ENCODE measurements at places on chromosomes 12 and 14. TPM values are rescaled to one million over a fixed set of nuclear protein-coding genes. Genes with fewer than 3 reads are reported as not detected.

DNA sequence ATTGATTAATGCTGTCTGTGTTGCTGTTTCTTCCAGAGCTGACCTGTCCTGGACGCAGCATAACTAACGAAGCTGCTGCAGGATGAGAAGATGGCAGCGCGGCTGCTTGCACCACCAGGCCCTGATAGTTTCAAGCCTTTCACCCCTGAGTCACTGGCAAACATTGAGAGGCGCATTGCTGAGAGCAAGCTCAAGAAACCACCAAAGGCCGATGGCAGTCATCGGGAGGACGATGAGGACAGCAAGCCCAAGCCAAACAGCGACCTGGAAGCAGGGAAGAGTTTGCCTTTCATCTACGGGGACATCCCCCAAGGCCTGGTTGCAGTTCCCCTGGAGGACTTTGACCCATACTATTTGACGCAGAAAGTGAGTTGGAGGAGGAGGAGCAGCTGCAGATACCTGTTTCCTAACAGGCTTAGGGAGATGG is 71.7 kb downstream of the SCN8A start:
- no peak for DNase-seq

GRCh38 chr12:18391151-18391550 is 129.8 kb downstream of the PIK3C2G start:
- no peak for DNase-seq

GRCh38 chr12:96242597-96242996 is 48.4 kb downstream of the ELK3 start:
- no peak for DNase-seq

DNA sequence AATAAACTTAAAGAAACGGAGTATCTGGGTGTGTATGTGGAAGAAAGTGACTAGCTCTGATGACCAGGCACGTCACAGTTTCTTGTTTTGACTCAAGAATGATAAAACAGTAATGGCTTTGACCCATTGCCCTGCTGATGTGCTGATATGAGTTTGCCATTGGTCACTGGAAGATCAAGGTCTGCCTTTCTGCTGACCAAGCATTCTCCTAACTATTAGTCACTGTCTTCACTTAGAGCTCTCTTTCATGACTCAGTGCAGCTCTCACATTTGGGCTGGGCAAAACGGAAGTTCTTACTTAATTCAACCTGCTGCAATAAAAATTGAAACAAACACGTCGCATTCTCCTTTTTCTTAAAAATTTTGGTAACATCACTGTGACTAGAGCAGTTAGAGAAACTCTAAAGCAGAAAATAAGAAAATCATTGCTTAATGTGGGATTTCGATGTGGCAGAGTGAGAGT is 366.7 kb downstream of the BTG1 start:
- DNase-seq, result no peak

C12orf60 gene
- total RNA-seq, result 0.84 TPM

GRCh38 chr12:1643043-1643442 is 14.0 kb downstream of the WNT5B start:
- DNase-seq, result no peak

DNA sequence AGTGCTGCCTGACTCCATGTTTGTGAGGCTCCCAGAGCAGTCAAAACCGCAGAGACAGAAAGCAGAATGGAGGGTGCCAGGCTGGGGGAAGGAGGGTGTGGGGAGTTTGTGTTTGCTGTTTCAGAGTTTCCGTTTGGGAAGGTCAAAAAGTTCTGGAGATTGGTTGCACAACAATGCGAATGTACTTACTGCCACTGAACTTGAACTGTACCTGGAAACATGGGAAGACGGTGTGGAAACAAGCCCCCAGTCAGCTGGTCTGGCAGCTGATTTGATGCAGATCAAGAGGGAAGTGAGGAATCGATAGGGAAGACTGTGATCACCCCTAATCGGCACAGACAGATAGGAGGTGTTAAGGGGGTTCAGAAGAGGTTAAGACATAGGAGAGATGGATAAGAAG is 35.3 kb upstream of the INF2 start:
- no peak for DNase-seq

DNA sequence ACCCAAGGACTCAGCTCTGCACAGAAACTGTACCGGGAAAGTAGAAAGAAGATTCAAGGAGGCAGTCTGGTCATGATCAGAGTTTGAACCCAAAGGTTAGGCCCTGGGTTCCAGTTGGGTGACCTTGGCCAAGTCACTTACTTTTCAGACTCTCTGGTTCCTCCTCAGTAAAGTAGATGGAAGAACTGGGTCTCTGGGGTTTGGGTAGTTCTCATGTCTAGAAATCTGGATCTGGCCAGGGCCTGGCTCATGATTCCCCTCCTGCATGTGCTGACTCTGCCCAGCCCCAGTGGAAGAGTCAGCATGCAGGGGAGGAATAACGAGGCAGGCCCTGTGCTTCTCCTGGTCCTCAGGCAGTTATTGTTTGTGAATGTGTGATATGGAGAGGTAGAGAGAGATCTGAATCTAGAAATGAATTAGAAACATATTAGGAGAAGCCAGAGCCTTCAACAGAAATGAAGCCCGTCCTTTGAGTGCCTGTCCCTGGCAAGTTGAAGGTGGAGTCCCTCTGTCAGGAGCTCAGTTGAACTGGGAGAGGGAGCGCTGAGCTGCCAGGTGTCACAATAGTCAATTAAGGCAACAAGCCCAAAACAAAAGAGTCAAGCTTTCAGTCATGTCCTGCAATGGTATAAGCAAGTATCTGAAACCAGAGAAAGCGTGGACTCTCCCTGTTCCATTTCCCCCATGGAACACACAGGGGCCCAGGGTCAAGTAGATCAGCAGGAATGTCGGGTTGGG is 131.3 kb upstream of the HIF1A start:
- no peak for DNase-seq

DNA sequence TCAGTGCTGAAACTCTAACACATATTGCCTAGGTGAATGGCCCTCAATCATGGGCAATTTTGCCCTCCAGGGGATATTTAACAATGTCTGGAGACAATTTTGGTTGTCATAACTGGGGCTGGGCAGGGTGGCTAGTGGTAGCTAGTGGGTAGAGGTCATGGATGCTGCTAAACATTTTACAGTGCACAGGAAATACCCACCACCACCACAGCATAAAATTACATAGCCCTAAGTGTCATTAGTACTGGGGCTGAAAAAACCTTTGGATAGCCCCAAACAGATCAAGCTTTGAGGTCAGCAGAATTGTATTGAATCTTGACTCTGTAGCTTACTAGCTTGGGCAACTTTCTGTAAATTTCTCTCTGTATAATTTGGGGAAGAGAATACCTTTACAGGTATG is 758.0 kb downstream of the BCL11B start:
- DNase-seq, result no peak

BBOF1 gene
- total RNA-seq, result 8.0 TPM

GRCh38 chr12:48615681-48616080 is 45.8 kb upstream of the LALBA start:
- DNase-seq, result no peak

- no peak for DNase-seq
Observed at GRCh38 chr14:77077040-77077439, 21.0 kb upstream of the CIPC start.

TMEM119 gene
- total RNA-seq, result 54.0 TPM

GRCh38 chr14:96893966-96894622 is 96.9 kb downstream of the VRK1 start:
- DNase-seq, result no peak

NOXRED1 gene
- 0.35 TPM for total RNA-seq

DNA sequence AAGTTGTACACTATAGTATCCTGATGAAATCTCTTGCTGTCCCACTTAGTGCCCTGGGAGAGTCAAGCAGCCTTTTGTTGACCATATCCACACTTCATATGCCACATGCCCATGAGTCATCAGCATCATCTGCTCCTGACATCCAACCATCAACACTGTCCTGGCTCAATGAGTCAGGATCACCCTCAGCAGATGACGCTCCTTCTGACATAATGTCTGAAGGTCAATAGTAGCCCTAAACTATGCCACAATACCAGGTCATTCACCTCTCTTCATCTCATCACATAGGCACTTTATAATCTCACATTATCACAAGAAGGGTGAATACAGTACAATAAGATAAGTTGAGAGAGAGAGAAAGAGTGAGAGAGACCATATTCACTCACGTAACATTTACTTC is 369.0 kb upstream of the FAR2 start:
- DNase-seq, result no peak

DNA sequence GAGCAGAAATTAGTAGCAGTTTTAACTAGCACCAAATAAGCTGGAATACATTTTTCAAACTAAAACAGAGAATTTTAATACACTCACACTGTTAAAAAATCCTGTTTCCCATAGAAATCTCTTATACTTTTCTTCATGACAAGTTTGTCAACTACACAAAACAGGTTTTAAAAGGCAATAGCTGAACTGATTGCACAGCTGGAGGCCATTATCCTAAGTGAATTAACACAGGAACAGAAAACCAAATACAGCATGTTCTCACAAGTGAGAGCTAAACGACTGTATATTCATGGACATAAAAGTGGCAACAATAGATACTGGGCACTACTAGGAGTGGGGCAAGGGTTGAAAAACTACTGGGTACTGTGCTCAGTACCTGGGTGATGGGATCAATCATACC is 11.6 kb upstream of the HAL start:
- no peak for DNase-seq

DNA sequence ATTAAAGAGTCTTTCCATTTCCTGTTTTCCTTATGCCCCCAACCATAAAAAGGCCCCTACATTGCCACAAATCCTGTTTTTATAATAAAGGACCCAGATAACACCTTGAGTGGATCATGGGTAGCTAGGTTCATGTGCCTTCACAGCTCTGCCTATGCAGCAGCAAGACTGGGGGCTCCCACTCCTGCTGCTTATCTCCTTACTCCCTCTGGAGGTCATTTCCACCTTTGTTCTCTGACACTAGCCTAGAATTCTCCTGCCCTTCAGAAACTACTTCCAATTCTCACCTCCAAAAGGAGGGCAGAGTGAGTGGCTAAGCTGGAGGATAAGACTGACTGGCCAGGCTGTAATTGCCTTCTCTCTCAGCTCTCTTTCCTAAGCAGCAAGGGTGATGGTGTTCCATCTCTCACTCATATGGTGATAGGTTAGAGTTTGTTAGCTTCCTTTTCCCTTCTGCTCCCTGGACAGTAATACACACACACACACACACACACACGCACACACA is 20.0 kb upstream of the STAC3 start:
- DNase-seq, result no peak

DNA sequence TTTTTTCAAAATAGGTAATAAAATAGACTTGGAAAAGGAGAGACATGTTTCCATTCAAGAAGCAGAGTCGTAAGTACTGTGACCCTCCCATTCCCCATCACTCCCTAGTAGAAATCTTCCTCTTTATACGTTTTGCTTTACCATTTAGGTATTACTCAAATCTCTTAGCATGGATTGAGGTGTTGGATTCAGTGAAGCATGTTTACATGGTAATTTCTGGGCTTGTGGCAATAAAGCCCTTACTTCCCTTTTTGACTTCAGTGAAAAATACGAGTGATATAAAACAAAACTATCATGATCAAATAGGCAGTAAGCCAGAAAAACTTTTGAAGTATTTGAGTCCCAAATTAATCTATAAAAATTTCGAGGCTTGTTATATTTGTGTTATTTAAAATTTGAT is 27.4 kb downstream of the RAB21 start:
- no peak for DNase-seq

Measured in osteocyte (in vitro differentiated cells).